Left lobe of liver (tissue), 2 donors: ENCODE measurements at places on chromosomes 6 and 20. TPM values are rescaled to one million over a fixed set of nuclear protein-coding genes. Genes with fewer than 3 reads are reported as not detected.
A peak's percentile ranks its signal among the peaks of the same experiment; 100 is the strongest.

HLA-DQA1 gene
- total RNA-seq, result 1.2 TPM

AKAP12 gene
- total RNA-seq, result 3.4 TPM

PBOV1 gene
- total RNA-seq, result not detected

MAS1 gene
- total RNA-seq, result not detected

APCDD1L gene
- 0.13 TPM for total RNA-seq

KATNA1 gene
- total RNA-seq, result 6.1 TPM

CAP2 gene
- 2.5 TPM for total RNA-seq

ANGPT4 gene
- 0.05 TPM for total RNA-seq

- DNase-seq, result no peak
Observed at GRCh38 chr6:57315111-57315510, 2.3 kb upstream of the PRIM2 start.

GRCh38 chr6:166361077-166361429 lies 18.7 kb upstream of the SFT2D1 start:
- DNase-seq, result peak; percentile 94

DNA sequence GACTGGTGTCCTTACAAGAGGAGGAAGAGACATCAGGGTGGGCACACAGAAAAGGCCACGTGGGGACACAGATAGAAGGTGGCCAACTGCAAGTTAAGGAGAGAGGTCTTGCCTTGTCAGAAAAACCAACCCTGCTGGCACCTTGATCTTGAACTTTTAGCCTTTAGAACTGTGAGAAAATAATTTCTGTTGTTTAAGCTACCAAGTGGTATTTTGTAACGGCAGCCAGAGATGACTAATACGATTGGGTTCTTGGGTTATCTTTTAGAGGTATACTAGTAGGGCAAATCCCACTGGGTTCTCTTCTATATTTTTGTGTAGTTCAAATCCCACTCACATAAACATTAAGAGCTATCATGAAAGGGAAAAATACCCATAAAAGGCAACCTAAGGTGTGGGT lies 31.9 kb upstream of the ZBTB24 start:
- DNase-seq, result no peak

DNA sequence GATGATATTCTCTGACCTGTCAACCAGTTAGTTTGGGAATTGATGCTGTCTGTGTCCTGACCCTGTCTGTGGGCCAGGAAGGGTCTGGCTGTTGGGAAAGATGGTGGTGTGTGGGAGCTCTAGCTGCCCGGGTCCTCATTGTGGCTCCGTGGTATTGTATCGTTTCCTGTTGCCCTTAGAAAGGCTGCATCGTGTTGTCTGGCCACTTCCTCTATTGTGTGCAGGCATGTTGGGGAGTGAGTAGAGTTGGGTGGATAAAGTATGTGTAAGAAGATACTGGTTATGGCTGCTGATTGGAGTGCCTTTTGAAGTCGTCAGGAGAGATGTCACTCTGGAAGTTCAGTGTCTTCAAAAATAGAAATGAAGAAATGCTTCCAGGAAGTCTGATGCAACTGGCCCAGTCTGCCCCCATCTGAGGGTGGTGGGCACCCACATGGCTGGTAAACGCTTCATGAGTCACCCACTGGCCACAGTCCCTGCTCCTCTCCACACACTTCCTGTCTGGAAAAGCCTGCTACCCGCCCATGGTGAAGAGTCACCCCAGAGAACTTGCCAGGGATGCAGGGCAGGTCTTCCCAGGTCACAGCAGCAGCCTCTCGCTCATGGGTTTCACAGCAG lies 27.9 kb downstream of the PPARD start:
- DNase-seq, result no peak

GRCh38 chr6:155325700-155326516 lies 11.6 kb upstream of the TFB1M start:
- DNase-seq, result no peak

GRCh38 chr6:7389451-7390225 lies at the start of the genes CAGE1 and RIOK1:
CAGE1 (minus strand) TSS chr6:7389742; CDS start chr6:7387173, 2,569 bp downstream.
RIOK1 (plus strand) TSS chr6:7389808; CDS start chr6:7390003, 195 bp downstream.
- peak; percentile 95 for DNase-seq

- DNase-seq, result no peak
Observed at GRCh38 chr20:36317675-36318074, 11.5 kb downstream of the DLGAP4 start.

GRCh38 chr20:20333866-20334265 lies 34.0 kb upstream of the INSM1 start:
- DNase-seq, result no peak

DNA sequence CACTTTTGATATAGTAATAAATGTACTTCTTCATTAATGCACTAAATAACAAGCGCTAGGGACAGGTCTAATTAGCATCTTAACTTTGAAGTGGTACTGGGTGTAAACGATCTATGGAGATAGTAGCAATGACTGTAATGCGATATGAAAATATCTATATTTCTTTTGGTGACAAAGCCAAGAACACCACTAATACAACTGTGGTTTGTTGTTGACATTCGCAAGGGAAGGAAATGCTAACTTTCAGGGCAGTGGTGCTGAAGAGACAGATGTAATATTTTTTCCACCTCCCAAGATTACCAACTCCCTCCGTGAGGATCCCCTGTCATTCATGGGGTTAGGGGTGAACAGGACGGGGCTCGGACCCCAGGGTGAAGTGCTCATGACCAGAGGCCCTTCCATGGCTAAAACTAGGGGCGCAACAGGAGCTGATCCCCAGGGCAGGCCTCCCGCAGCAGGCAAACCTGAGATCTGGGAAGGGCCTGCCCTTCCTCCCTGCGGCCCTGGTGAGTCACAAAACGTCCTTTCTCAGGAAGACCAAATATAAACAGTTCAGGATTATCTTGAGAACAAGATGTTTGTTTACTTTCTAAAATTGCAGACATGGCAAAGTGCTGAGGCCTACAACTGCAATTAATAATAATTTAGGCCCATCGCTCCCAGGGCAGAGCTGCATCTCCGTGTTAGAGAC lies 65.0 kb upstream of the TOX2 start:
- DNase-seq, result peak; percentile 43

GRCh38 chr20:21049305-21049828 lies 56.8 kb downstream of the LINC00237 start:
- DNase-seq, result no peak

GRCh38 chr20:2038161-2038560 lies 44.3 kb upstream of the PDYN start:
- DNase-seq, result no peak

- DNase-seq, result no peak
Observed at GRCh38 chr6:118706702-118707101, 55.3 kb upstream of the CEP85L start.

DNA sequence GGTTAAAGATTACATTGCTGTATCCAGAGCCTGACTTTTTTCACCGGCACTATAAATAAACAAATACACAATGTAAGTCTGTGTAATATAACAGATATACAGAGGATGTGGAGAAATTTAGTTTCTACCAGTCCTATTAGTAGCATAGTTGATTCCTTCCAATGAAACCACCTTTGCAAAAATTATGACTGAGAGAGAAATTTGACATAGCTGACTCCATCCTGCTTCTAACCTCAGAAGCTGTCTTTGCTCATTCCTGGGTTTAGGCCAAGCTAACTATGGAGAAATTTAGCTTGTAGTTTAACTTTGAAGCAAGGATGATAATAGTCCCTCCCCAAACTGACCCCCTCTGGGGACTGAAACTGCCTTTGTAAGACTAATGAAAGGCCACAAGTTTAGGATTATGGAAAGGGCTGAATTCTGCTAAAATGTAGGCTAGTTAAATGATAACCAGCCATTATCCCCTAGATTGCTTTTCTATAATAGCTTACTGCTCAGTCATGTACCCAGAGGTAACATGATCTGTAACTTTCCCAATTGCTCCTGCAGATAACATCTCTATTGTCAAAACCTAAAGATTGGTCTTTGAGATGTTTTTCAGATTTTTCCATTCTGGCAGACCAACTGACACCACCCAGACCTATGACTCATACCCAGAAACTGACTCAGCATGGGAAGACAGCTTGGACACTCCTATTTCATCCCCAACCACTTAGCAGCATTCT lies 172.8 kb upstream of the ARG1 start:
- DNase-seq, result no peak

- DNase-seq, result no peak
Observed at GRCh38 chr6:154830771-154831170, 97.6 kb downstream of the SCAF8 start.
